Eye (tissue), 1 donor: ENCODE measurements at places on chromosomes 13 and 19.

DNA sequence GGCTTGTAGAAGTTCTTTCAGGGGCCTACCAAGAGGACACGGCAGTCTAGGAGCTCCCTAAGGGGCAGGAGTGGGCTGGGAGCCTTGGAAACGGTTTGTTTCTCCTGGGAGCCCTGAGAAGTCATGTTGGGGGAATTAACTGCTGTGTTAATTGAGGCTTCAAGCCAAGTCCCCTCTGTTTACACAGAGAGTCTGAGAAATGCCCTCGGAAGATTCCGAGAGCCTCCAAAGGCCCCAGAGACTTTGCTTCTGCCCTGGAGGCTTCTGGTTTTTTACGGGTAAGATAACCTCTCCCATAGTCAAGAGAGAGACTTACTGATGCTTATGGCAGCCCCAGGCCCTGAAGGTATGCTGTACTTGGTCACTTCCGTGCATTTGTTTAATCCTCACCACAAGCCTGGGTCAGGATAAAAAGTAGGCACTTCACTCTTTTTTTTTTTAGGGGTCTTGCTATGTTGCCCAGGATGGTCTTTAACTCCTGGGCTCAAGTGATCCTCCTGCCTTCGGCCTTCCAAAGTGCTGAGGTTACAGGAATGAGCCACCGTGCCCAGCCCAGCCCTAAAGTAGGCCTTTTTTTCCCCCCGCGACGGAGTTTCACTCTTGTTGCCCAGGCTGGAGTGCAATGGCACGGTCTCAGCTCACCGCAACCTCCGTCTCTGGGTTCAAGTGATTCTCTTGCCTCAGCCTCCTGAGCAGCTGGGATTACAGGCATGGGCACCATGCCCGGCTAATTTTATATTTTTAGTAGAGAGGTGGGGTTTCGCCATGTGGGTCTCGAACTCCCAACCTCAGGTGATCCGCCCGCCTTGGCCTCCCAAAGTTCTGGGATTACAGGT is 15.2 kb downstream of the IER2 start:
- no peak for DNase-seq

- no peak for DNase-seq
These were observed 10.2 kb downstream of the MPHOSPH8 start for GRCh38 chr13:19643652-19644051.

DNA sequence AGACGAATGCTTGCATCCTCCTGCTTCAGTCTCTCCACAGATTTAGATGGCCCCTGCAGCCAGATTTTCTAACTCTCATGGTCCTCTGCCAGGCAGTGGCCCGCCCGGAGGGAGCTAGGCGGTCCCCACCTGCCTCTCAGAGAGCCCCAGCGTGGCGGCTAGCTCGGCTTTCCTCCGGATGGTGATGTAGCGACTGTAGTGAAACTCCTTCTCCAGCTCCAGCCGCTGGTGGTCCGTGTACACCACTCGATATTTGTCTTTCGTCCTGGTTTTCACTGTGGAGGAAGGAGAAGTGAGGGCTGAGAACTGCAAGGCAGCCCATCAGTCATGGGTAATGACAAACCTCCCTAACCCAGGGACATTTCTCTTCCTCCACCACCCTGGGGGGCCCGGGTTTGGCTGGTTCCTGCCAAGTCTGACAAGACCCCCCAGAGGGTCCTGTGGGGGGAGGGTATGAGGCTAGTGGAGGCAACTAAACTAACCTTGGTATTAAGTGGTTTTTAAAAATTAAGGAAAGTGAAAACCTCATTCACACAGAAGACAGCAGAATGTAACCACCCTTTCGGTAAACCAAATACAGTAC is 4.3 kb downstream of the CDX2 start:
- peak; percentile 14 for DNase-seq

DNA sequence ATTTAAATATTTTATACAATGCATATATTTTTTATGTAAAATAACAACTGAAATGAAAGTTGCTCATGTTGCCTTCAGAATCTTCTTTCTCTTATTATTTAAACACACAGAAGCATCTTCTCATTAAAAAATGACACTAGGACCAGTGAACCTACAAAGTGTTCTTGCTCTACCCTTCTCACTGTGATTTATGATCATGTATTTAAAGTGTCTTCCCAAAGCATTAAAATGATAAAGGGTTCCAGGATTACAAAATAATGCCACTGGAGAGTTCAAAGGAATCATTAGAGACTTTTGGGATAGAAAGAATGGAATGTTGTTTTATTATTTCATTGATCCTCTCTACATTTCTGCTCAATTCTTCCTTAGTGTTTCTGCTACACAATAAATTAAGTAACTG is 643.6 kb upstream of the SLITRK1 start:
- DNase-seq: no peak

DNA sequence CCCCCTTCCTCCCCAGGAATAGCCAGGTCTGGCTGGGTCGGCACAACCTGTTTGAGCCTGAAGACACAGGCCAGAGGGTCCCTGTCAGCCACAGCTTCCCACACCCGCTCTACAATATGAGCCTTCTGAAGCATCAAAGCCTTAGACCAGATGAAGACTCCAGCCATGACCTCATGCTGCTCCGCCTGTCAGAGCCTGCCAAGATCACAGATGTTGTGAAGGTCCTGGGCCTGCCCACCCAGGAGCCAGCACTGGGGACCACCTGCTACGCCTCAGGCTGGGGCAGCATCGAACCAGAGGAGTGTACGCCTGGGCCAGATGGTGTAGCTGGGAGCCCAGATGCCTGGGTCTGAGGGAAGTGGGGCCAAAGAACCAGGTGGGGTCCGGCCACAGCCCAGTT is 3.2 kb downstream of the KLK2 start:
- DNase-seq: peak; percentile 66

DNA sequence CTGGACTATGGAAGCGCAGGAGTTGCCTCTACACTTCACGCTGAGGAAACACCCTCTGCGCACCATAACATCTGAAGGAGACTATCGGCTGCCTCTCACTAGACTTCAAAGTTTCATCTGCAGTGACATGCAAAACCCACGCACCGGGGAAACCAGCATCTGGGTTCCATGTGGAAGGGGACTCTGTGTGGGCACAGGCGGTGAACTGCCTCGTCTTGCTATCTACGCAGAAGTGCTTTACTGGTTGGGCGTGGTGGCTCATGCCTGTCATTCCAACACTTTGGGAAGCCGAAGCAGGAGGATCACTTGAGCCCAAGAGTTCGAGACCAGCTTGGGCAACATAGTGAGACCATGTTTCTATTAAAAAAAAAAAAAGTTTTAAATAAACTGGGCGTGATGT is 116.4 kb downstream of the STK24 start:
- DNase-seq: no peak

DNA sequence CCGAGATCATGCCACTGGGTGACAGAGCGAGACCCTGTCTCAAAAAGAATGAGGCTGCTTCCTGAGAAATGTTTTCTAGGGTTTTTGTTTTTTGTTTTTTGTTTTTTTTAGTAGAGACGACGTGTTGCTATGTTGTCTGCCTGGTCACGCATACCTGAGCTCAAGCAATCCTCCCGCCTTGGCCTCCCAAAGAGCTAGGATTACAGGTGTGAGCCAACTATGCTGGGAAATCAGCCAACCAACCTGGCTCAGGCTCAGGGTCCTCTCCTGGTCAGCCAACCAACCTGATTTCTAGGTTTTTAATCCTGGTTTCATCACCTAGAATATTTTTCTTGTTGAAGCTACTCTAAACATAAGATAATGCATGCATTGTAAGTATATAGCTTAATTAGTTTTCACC is 7.8 kb downstream of the DHX34 start:
- DNase-seq: no peak

GRCh38 chr19:13051557-13052165 is 51.0 kb downstream of the LYL1 start:
- peak; percentile 91 for DNase-seq

DNA sequence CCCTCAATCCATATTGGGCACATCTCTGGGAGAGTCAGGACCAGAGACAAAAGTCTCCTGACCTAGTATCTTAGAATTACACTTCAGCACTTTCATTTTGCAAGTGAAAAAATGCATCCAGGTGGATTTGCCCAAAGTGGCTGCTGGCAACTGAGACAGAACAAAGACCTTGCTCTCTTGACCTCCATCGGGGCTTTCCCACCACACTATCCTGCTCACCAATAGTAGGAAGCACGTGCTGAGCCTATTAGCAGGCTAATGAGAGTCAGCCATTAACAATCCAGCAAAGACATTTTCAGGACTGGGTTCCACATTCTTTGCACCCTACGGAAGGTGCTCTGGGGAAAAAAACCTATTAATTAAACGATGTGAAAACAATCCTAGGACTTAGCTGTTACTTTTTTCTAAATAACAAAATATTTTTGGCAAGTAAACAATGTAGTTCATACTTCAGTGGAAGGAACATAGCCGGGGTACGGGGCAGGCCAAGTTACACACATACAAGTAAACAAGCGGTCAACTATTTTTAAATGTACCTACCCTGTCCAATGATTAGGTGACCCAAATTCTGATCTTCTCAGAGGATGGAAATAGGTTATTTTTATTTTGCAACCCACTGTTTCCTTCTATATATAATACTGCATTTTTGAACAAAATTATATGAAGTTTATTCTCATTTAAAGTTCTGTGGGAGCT is 78.6 kb downstream of the CDADC1 start:
- DNase-seq: no peak

DNA sequence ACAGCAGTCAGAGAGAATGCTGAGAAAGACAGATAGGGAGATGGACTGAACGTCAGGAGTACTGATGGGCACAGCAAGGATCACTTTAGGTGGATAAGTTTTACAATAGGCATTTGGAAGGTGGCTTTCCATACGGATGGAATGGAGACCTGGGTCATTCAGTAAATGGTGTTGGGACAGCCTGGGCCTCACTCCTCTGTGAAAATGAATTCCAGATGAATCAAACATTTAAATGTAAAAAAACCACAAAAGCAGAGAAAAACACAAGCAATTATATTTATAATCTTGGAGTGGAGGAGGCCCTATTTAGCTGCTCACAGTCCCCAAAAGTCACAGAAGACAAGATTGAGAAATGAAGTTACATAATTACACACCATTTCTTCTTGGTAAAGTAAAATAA is 4.7 kb downstream of the IL17D start:
- no peak for DNase-seq

- no peak for DNase-seq
These were observed 64.9 kb upstream of the MED4 start for GRCh38 chr13:48159826-48160225.

DNA sequence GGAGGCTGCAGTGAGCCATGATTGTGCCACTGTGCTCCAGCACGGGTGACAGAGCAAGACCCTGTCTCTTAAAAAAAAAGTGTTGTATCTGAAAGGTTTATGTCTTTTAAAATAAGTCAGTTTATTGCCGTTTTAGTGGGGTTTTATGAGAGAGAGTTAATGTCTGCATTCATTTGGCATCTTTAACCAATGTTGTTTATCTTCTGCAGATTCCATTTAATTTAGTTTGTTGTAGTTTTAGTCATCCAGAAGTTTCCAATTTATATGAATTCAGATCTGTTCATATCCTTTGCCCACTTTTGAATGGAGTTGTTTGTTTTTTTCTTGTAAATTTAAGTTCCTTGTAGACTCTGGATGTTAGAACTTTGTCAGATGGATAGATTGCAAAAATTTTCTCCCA is 36.7 kb upstream of the LPAR6 start:
- no peak for DNase-seq

GRCh38 chr19:32874605-32875004 is 5.0 kb upstream of the SLC7A9 start:
- no peak for DNase-seq

DNA sequence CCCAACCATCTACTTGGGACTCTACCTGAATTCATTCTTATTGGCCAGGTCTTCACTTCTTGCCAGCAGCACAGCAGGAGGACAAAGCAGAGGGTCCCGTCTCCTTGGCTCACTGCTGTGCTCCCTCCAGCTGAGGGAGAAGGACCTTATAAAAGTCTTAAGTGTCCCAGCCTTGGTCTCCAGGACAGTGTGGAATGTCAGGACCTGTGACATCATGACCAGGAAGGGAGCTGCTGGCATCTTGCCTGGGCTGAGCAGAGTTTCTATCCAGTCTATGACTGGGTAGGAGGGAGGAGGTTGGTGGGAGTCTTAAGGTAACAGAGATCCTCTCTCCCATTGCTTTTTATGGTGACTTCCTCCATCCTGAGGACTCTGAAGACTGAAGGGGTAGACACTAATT is 56.6 kb upstream of the ANKRD10 start:
- DNase-seq: no peak

- no peak for DNase-seq
These were observed 27.1 kb upstream of the N4BP2L1 start for GRCh38 chr13:32454886-32455593.
